Stimulated activated CD8-positive, alpha-beta memory T cell treated with anti-CD3 and anti-CD28 coated beads, Interleukin-4, amount 100 ng/mL, for 4 hours (primary cell): ENCODE measurements at places on chromosomes 3 and 15.

- no peak for DNase-seq
Observed at GRCh38 chr3:46356276-46356675, 2.4 kb downstream of the CCR2 start.

- no peak for DNase-seq
Observed at GRCh38 chr3:181486141-181486885, 225.4 kb upstream of the SOX2 start.

DNA sequence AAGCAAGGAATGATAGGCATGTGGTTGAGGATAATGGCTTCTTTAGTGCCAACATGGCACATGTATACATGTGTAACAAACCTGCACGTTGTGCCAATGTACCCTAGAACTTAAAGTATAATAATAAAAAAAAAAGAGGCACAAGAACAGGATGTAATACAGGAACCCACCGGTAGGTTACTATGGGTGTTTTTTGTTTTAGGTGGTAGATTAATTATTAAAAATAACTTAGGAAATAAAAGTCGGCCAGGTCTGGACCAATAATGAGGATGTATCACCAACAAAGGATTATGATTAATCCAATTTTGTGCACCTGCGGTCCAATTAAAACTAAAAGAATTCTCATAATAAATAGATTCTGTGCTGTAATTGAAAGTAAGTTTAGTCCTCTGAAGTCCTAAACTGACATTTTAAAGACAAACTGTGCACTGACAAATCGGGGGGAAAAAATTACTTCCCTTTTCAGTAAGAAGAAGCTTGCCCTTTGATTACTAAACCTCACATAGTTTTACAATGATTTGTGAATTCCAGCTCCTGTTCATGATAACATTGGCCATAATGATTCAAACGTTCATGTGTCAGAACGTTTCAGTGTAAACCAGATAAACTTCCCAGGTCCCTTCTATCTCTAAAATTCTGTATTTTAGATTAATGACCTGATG is 62.2 kb downstream of the CASR start:
- no peak for DNase-seq

DNA sequence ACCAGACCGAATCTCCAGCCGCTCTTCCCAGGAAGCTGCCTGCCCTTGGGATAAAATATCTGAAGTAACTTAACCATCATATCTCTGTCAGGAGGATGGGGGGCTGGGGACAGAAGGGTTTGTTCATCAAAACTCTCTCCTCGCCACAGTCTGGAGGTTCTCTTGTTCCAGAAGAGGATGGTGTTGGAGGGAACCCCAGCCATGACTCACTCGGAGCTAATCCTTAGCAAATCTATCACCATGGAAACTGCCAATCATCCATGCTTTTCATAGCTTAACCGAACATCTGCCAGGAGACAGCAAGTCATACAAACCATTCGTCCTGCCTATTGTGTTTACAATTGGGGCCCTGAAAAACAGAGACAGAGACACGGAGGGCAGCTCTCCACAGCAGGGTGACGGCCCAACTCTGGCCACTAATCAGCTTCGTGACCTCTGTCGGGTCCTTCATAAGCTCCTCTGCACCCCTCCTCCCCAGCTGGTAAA is 73.8 kb upstream of the HEG1 start:
- no peak for DNase-seq

DNA sequence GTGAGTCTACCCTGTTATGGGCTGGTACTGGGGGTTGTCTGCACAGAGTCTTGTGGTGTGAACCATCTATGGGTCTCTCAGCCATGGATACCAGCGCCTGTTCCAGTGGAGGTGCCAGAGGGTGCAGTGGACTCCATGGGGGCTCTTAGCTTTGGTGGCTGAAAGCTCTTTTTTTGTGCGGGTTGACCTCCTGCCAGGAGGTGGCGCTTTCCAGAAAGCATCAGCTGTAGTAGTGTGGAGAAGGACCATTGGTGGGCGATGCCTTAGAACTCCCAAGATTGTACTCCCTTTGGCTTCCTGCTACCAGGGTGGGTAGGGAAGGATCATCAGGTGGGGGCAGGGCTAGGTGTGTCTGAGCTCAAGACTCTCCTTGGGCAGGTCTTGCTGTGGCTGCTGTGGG is 602.6 kb downstream of the RSL24D1 start:
- no peak for DNase-seq

DNA sequence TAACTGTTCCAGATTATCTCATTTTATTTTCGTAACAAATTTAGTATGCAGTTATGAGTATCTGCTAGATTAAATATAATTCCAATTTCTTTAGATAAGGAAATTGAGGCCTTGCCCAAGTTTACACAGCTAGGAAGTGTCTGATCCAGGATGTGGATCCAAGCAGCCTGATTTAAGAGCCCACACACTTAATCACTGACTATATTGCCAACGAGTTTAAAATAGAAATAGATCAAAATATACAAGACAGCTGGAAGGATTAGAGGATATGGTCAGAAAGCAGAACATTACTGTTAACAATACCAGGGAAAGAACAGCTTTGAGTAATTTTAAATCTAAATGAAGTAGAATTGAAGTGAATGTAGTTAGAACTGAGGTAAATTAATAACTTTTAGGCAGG is 215.2 kb downstream of the C3orf38 start:
- DNase-seq = no peak

DNA sequence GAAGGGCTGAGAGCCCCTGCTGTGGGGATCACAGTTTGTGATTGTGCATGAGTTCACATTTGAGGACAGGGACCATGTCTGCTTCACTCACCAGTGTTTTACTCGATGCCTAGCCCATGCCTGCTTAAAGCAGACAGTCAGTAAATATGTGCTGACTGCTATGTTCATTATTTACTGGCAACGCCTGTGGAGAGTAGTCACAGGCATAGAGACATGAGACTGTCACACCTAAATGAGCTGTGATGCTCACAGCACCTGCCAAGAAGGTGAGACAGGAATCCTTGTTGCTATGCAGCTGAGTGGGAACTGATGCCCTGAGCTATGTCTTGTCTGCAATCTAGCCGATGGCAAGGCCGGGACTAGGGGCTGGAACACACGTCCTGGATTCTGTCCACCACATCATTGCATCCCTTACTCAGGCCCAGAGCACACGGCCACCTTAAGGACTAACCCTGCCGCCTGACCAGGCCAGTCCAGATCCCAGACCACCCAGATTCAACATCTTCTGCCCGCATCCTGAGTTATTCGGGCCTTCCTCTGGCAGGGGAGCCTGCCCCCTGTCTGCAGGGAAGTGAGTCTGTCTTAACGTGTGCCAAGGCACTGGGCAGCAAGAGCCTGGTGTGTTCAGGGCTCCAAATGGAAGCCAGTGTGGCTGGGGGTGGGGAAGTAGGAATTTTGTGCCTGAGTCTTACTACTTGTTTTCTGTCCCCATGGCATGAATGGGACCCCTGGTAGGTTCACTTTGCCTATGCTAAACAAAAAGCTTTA is 44.8 kb downstream of the FGD5 start:
- DNase-seq = no peak

GRCh38 chr15:82105451-82106215 is 59.8 kb upstream of the MEX3B start:
- no peak for DNase-seq
